NK-92 treated with Interleukin-12 subunit alpha and Interleukin-12 subunit beta, amount 100 ng/mL, for 24 hours (cell line): ENCODE measurements at places on chromosomes 5 and 9.

- no peak for DNase-seq
Measured at GRCh38 chr9:109072133-109072692, 47.5 kb downstream of the TMEM245 start.

- DNase-seq, result no peak
Measured at GRCh38 chr5:78576376-78576775, 72.2 kb downstream of the LHFPL2 start.

DNA sequence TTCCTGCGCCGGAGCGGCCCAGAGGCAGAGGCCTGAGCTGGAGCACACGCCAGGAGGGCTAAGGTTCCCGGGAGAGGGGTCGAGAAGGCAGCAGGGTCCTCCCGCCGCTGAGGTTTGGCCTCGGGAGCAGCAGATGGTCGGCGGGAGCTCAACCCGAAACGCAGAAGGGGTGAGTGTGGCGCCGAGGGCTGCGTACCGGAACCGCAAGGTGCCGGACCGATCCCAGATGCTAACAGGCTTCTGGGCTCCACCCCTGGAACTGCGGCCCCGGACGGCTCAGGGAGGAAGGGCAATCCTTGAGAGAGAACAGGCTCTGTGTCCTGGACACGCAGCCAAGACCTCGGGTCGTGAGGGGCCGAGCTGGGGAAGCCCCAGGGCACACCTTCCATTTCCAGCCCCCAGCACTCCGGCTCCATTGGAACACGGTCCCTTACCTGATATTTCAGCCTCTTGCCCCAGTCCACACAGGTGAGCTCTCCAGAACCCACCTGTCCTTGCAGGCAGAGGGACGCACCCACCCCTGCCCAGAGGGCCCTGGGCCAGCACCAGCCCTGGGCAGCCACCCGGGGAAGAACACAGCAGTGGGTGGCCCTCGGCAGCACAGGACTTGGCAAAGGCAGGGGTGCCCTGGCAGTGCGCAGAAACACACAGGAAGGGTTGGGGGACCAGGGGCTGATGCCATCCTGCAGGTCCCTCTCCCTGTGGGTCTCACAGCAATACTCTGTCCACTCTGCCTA is 1.4 kb downstream of the LHX3 start:
- no peak for DNase-seq

DNA sequence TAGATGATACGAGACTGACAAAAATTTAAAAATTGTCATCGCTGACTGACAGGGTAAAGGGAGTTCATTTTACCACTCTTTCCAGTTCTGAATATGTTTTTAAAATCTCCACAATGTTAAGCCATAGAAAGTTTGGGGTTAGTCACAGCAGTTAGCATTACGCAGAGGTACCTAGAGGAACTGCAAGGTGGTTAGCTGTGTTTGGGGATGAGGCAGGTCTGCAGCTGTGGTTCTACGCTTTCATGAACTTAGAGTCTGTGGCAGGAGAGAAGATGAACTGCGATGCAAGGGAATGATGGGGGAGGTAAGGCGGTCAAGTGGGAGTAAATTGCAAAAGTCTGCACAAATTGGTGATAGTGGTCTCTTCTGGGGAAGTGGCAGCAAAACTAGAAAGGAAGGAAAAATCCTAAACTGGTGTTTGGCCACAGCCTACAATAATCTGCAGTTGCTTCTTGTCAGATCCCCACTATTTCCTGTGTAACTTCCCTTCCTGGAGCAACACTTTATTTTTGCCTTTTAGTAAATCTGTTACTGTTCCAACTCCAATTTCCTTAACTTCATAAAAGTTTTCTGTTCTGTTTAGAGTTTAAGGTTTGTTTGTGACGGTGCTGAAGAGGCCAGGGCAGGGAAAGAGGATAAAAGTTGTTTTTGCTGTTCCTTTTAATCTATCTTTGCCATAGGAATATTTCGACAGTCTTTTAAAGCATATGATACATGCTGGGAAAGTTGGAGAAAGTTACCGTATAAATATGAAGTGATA is 38.6 kb upstream of the SNX2 start:
- DNase-seq, result no peak

DNA sequence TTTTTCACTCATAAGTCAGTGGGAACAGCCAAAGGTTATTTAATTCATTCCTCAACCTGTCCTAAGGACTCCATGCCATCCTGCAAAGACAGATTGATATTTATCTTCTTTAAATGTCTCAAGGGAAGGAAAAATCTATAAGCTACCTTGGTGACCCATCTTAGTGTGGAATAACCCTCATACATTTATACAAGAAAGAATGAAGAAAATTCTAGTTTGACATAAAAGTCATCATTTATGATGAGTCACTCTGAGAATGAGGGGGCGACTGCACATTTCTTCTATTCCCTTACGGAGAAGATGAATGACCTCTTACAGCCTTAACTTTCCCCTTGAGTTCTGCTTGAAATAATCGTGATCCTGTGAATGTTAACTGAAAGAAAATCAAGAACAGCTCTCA is 26.8 kb upstream of the NUDT12 start:
- no peak for DNase-seq

- no peak for DNase-seq
Measured at GRCh38 chr5:41686767-41687166, 176.4 kb upstream of the PLCXD3 start.

DNA sequence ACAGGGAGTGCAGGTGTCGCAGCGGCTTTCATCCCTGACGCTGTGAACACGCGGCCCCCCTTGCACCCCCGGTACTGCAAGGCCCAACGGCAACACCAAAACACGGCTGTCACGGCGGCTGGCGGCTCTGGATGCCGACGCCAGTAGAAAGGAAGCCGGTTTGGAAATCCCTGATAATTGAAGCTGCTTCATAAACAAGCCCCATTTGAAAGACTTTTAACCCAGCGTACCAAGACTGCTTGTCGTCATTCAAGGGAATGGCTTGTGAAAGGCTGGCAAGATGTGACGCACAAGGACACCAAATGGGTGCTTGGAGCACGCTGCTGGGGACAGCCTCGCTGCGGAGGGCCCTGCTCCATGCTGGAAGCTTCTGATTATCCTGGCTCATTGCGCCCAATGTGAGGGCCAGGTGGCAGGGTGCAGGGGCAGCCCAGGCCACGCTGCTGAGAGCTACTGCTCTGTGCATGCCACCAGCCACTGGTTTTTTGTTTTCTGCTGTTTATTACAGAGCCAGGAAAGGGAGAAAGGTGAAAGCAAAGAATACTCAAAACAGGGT is 63.1 kb downstream of the GTF3C4 start:
- DNase-seq, result no peak

DNA sequence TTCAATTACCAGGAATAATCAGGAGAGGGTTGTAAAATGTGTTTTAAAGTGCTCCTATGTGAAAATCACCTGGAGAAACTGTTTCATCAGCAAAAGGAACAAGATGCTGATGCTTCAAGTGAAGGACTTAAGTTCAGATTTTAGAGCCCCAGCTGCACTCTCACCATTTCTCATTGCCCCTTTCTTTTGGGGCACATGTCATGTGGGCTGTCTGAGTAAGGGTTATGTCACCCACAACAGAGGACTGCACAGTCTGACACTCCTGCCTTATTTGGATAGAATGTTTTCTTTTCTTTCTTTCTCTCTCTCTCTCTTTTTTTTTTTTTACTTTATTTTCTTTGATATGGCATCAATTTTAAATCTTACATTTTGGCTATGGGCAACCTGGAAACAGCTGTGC is 204.1 kb upstream of the EFNA5 start:
- no peak for DNase-seq

DNA sequence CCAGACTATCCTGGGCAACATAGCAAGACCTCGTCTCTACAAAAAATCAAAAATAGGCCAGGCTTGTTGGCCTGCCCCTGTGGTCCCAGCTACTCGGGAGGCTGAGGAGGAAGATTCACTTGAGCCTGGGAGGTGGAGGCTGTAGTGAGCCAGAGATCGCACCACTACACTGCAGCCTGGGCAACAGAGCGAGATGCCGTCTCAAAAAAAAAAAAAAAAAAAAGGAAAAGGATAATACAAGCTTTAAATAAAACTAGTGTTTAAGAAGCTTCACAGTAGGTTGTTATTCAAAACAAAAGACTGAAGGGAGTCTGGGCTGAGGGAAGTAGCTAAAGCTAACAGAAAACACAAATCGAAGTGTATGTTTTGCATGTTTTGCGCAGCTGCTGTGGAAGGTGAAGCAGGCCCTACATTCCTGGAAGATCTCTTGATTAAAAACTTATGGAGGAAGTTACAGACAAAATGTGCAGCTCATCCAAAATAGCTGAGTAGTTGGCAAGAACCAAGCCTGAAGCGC is 581 bp upstream of the C9orf40 start:
- no peak for DNase-seq

GRCh38 chr9:121499427-121500164 is at the start of gene GGTA1:
GGTA1 (minus strand) TSS chr9:121499844; CDS start chr9:121467922, 31,922 bp downstream.
- no peak for DNase-seq

DNA sequence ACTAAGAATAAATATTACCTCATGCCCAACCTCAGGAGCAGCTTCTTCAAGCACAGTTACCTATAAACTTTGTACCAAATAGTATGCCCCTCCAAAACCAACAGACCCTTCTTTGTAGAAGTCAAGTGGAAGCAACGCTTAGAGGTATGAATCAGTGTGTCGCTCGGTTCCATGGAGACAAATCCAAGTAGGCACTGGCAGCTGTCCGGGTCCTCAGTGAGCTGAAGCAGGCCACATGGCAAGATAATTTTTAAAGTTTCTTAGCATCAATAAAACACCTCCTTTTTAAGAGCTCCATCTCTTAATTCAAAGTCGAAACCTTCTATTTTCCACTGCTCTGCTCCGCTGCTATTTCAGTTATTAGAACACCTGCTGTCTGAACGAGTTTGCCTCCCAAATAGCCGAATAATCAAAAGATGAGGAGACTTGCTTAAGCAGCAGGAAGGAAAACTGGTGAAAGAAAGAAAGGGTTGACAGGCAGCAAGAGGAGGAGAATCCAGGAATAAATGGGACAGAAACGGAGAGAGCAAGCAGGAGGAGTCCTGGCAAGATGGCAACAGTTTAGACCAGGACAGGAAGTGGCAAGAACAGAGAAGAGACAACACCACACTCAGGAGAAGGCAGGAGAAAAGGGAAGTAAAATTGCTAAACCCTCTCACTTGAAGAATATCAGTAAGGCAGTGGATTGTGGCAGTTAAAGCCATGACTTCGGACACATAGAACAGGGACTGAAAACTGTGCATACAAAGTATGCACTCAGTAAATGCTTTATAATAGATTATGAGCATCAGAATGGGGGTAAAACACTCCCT is 65.0 kb downstream of the PPP2R2B start:
- DNase-seq, result no peak

- no peak for DNase-seq
Measured at GRCh38 chr5:139061274-139061673, 136.9 kb downstream of the SIL1 start.

GRCh38 chr5:56515011-56515410 is 281.9 kb upstream of the ANKRD55 start:
- no peak for DNase-seq

- DNase-seq, result no peak
Measured at GRCh38 chr9:110334871-110335270, 2.8 kb downstream of the TXNDC8 start.

DNA sequence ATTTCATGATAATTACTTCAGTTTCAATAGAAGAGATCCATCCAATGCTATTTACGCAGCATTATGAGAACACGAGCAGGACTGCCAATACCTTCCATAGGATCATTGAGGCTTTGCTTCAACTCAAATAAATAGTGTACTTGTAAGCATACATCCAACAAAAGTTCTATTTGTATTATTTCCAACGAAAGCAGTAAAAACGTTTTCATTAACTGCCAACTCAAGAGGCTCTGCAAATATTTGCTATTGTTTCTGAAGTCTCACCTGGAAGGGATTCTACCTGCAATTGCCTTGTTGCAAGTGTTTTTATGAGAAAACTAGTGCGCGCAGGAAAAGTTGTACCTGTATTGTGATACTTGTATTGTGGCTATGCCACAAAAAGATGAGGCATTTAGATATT is 11.0 kb upstream of the GNPDA1 start:
- no peak for DNase-seq

DNA sequence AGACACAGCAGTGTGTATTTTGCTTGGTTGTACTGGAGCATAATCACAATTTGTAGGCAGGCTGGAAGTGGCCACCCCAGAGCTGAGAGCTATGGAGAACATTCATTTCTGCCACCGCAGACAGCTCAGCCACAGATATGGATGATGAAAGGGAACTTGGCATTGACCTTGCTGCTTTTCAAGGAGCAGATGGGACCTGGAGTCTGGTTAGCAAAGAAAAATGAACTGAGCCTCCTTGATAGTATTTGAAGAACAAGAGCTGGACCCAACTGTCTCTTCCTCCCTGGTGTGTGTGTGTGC is 395.2 kb upstream of the ZNF462 start:
- no peak for DNase-seq

GRCh38 chr9:113941526-113941925 is 65.4 kb downstream of the ZNF618 start:
- no peak for DNase-seq

DNA sequence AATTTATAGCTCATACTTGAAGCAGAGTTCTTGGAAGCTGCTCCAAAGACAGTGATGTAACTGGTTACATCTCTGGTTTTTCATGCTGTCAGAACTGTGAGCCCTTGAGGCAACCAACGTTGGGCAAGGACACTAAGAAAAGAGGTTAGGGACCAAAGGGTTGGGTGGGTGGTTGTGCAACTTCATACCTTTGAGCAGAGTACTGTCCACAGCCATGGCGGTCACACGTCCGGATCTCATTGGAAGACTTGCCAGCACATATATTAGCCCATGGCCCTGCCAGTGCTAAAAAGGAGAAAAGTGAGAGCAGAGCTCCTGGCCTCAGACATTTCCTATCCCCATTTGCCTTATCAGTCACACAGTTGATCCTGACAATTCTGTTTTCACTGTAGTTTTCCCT is 2.1 kb downstream of the LECT2 start:
- no peak for DNase-seq

DNA sequence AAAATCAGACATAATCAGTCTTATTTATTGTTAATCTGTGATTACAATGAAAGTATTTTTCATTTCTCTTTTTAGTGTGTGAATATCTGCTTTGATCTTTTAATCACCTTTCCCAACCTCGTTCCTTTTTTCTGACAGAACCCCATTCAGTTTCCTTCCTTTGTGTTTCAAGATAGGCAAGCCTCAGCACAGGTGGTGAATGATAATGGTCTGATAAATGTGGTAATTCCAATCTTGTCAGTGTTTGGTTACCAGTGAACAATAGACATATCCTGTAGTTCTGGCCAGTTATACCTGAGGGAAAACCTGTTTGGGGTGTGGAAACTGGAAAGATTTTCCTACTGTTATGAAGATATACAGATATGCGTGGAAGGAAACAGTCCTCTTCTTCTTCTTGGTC is 13.5 kb downstream of the STX17 start:
- DNase-seq, result no peak

DNA sequence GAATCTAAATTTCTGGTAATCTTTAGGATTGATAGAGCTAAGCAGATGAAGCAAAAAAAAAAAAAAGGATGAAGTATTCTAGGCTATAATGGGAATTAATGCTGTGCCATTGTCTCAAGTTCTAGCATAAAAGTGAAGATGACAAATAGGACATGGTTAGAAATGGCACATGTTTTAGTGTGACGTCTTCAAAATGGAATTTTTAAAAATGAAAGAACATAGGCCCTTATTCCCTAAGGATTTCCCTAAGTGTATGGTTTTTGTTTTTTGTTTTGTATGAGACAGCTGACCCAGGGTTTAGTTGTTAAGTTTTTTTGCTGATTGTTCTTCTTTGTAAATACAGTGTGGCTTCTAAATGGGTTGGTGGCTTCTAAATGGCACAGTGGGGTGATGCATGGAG is 7.1 kb downstream of the TLE4 start:
- no peak for DNase-seq

- peak; percentile 53 for DNase-seq
Measured at GRCh38 chr5:177446200-177447065, at the start of gene PRR7. PRR7 (plus strand) TSS chr5:177446814; CDS start chr5:177455068, 8,254 bp downstream.
